NCI-H2107 (cell line): ENCODE measurements at places on chromosomes 3 and 15.

- DNase-seq, result no peak
Observed at GRCh38 chr3:87161417-87161816, 65.7 kb upstream of the CHMP2B start.

- no peak for DNase-seq
Observed at GRCh38 chr3:49638445-49638844, 35.7 kb upstream of the APEH start.

DNA sequence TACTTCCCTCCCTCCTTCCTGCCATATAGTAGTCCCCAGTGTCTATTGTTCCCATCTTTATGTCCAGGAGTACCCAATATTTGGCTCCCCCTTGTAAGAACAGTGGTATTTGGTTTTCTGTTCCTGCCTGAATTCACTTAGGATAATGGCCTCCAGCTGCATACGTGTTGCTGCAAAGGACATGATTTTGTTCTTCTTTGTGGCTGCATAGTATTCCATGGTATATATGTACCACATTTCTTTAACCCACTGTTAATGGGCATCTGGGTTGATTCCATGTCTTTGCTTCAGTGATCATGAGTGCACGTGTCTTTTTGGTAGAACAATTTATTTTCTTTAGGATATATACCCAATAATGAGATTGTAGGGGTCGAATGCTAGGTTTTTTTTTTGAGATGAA lies 19.3 kb downstream of the SPRED1 start:
- no peak for DNase-seq

GRCh38 chr3:124916837-124917409 lies 17.6 kb downstream of the MUC13 start:
- no peak for DNase-seq

GRCh38 chr3:16423947-16424673 lies 89.4 kb downstream of the RFTN1 start:
- DNase-seq, result no peak

- DNase-seq, result no peak
Observed at GRCh38 chr3:99881121-99881524, 63.5 kb downstream of the CMSS1 start.

DNA sequence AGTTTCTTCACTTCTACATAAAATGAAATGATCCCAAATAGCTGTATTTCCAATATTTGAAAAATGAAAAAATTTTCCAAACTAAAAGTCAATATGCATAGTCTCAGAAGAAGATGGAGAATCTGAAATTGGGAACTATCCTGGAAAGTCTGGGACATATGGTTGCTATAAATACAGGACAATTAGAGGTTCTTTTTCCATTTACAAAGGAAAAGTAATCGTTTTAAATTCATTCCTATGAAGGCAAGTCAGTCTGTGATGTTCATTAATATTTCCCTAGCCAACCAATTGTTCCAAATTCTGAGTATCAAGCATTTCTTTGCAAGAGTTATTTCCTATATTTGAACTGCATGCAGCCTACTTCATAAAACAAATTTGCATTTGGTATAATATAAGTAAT lies 102.2 kb downstream of the NEDD4 start:
- no peak for DNase-seq

DNA sequence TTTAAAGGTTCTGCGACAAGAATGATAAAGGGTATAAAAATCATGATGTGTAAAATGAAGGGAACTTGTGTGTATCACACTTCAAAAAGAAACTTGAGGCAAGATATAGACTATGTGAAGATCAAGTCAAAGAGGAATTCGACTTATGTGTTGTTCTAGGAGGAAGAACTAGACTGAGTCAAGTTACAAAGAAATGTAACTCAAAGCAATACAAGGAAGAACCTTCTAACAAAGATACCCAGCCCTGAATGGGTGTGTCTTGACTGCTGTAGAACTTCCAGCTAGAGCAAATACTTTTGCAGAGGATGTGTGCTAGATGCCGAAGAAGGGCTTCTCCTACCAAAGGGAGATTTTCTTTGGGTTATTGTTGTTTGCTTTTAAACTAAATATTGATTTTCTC lies 2.4 kb downstream of the SLC49A4 start:
- DNase-seq, result no peak

- DNase-seq, result no peak
Observed at GRCh38 chr15:31842532-31843195, 187.7 kb upstream of the CHRNA7 start.

DNA sequence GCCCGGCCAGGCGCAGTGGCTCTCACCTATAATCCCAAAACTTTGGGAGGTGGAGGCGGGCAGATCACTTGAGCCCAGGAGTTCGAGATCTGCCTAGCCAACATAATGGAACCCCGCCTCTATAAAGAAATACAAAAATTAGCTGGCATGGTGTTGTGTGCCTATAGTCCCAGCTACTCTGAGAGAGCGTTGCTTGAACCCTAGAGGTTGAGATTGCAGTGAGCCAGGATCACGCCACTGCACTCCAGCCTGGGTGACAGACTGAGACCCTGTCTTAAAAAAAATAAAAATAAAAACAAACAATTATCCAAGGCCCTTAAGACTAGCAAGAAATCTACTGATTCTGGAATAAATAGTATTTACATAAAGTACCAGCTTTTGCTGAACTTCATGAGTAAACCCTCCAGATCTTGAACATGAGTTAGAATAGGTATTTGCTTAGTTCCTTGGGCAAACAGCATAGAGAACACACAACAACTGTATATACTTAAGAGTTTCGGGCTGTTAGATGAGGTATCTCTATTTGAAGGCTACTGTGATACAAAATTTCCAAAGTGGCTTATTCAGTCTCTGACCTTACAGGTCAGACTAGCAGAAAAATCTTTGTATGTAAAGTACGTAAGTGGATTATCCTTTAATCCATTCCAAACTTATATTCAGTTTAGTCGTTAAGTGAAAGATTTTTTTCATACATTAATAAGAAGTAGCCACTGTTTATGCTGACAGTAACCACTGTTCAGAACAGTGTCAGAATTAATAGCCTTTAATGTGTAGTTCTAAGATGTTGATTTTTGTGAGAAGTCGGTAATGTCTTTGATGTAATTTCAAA lies 171.1 kb upstream of the CGNL1 start:
- DNase-seq, result no peak

DNA sequence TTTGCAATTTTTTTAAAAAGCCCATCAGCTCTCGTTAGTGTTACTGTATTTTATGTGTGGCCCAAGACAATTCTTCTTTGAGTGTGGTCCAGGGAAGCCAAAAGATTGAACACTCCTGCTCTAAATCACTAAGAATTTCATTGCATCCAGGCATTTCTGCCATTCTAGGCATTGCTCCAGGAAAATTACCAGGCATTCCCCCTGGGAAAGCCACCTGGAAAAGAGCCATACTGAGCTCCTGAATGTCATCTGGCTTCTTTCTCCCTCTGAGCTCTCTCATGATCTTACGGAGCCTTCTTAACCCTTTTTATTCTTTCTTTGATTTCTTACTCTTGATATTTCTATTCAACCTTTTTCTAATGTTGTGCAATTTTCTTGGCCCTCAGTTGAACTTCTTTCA lies 202.2 kb downstream of the DOCK3 start:
- DNase-seq, result no peak

DNA sequence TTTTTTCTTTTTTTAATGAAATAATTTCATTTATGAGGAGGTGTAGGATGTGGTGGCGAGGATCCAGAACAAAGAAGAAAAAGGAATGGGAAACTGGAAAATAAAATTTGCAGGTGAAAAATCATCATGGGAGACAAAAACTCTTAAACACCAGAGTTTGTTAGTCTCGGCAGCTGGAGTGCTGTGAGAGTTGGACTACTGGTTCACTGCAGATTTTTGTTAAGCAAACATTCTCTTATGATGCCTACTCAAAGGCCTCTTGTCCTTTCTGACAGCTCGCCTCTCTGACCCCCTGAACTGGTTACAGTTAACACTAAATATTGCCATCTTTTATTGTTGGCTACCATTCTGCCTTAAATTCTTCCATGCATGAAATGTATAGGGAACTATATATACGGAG lies 152.4 kb upstream of the DPH6 start:
- DNase-seq, result no peak

- peak; percentile 84 for DNase-seq
Observed at GRCh38 chr3:169863458-169863899, 6.3 kb downstream of the LRRC31 start.

DNA sequence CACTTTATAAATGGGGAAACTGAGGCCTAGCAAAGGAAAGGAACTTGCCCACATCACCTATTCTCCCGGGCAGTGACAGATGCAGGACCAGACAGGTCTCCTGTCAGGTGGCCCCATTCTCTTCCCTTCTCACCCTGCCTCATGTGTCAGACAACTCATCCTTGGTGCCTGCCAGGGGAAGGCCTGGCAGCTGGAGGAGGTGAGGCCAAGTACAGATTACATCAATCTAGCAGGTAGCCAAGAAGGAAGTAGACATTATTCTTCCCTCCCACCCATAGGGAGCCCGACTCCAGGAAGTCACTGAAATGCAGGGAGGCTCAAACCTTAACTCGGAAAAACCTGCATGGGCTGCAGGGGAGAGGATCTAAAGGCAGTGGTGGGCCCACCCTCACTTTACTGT lies 39.6 kb downstream of the DAPK2 start:
- no peak for DNase-seq

GRCh38 chr3:190064112-190064511 lies 56.6 kb downstream of the P3H2 start:
- no peak for DNase-seq

- DNase-seq, result no peak
Observed at GRCh38 chr3:38036906-38037305, 2.1 kb upstream of the DLEC1 start.

DNA sequence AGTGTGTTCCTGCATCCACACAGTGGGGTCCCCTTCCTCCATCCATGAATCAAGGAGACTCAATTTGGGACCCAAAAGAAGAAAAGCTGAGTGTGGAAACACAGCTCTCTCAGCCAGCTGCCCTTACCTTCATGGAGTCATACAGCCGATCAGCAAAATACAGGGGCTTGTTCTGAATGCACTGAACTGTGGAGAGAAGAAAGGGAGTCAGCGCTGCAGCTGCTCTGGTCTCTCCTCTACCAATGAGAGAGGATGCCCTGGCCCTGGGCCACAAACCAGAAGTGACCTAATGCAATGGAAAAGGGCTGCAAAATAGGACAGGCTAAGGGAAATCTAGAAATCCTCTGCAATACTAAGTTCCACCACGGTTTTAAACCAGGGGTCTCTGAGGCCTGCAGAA lies 46.7 kb downstream of the ANXA2 start:
- peak; percentile 69 for DNase-seq

GRCh38 chr3:108099679-108100428 lies 9.0 kb upstream of the CD47 start:
- DNase-seq, result no peak

GRCh38 chr3:97736928-97737327 lies 27.6 kb upstream of the ARL6 start:
- no peak for DNase-seq

- no peak for DNase-seq
Observed at GRCh38 chr3:27319847-27320526, 49.2 kb downstream of the NEK10 start.

DNA sequence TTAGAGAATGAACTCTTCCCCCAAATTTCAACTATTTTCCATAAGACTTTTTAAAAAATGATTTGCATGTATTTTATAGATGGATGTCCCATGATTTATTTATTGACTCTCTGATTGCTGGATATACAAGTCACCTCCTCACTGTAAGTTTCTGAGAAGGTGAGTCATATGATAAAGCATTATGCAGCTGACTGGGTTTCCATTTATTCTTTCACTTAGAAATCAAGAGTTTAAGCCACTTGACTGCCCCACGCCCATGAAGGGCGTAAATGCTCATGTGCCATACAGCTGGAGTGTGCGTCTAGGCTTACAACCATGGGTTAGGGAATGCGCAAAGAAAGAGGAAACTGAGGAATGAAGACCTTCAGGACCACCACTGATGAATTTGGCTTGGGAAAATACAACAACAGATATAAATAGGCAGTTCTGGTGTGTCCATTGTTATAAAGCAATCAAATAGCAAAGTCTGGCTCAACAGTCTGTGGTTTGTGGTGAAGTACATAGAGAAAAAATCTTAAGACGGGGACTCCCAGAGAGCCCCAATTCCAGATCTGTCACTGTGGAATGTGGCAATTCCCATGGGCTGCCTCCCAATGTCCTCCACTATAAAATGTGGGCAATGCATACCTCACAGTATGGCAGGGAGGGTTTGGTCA lies 20.3 kb downstream of the SLCO2A1 start:
- no peak for DNase-seq

- no peak for DNase-seq
Observed at GRCh38 chr3:13470894-13471574, 9.1 kb upstream of the HDAC11 start.

DNA sequence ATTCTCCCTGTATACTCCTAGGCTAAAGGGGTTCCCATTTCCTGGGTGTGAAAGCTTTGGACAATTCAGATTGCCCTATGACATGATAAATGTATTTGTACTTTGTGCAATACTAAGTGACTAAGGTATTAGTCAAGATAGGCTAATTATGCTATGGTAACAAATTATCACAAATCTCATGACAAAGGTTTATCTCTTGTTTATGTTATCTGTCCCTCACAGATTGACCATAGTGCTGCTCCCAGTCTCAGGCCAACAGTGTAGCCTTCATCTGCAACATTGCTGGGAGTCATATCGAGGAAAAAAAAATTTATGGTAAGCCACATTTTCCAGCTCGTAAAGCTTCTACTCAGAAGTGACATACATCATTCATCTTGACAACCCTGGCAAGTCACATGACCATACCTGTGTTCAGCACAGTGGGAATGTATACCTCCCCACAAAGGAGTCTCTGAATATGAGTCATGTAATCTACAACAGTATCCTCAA lies 346.2 kb downstream of the IGSF11 start:
- no peak for DNase-seq

- no peak for DNase-seq
Observed at GRCh38 chr3:38004415-38005075, 14.0 kb downstream of the VILL start.

DNA sequence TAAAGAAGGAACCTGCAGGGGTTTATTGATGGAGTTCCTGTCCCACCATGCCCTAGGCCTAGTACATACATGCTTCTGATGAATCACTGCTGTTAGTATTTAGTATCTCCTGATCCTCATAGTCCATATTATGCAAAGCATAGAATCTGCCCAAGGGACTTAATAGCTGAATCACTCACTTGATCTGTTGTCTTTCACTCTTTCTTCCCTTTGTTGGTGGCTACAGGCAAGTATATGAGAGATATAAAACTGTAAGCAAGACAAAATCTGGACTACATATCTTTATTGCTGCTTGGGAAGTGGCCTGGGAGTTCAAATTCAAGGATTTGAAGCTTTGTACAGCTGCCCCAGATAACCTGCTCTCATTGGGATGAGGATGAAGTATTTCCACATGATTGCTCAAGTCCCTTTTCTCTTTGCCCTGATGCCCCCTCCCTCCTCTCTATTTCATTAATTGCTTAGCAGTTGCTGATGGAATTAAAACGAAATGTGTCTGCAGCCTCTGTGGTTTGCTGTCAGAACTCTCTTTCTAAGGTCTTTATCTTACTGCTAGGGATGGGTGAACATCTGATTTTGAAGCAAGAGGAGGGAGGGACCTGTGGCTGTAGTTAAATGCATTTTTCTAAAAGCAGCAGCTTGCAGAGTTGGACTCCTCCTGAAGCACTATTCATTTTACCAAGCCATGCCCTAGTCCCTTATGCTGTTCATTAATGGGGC lies 114.1 kb downstream of the ZNF609 start:
- no peak for DNase-seq
